Heart right ventricle (tissue), 16 donors: ENCODE measurements at places on chromosomes 2 and 18. TPM values are rescaled to one million over a fixed set of nuclear protein-coding genes. Genes with fewer than 3 reads are reported as not detected.

The ANO7 gene
- polyA plus RNA-seq = 0.73 TPM

The RHOB gene
- polyA plus RNA-seq = 337 TPM

The UGT1A10 gene
- not detected for polyA plus RNA-seq

GRCh38 chr2:184174493-184175104 is 423.7 kb upstream of the ZNF804A start:
- no peaks in the 10 kb centered on the region for H3K4me1 ChIP-seq
- no peak overlapping the region for H3K4me3 ChIP-seq
- H3K27me3 ChIP-seq = no peaks in the 10 kb centered on the region
- no peaks in the 10 kb centered on the region for H3K36me3 ChIP-seq

DNA sequence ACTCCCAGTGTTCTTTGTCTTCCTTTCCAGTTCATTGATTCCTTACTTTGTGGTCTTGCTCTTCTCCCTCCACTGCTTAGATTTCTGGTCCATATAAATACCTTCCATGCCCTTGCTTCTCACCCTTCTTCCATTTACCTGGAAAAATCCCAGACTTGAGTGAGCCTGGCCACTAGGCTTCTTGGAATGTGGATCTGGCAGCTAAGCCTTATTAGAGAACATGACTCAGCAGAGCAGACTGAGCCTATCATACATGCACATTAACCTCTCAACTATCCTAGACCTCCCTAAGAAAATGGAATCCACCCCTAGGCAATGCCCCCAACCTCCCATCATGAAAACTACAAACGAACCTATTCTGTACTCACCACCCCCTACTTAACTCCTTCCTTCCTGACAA is 127.7 kb downstream of the RHBDD1 start:
- no peak overlapping the region for H3K27ac ChIP-seq
- H3K27me3 ChIP-seq = no peaks in the 10 kb centered on the region
- H3K36me3 ChIP-seq = no peaks in the 10 kb centered on the region
- no peak for DNase-seq
- H3K4me1 ChIP-seq = no peaks in the 10 kb centered on the region
- H3K4me3 ChIP-seq = no peak overlapping the region
